ENCODE measurements at places on chromosomes 3 and 15. TPM values are rescaled to one million over a fixed set of nuclear protein-coding genes. Genes with fewer than 3 reads are reported as not detected.
A peak's percentile ranks its signal among the peaks of the same experiment; 100 is the strongest.

LINGO1 gene
- 22.4 TPM for polyA plus RNA-seq

FGF7 gene
- 10.3 TPM for polyA plus RNA-seq

RARRES1 gene
- 19.9 TPM for polyA plus RNA-seq

CD80 gene
- polyA plus RNA-seq, result 0.30 TPM

TWF2 gene
- 29.6 TPM for polyA plus RNA-seq

DNA sequence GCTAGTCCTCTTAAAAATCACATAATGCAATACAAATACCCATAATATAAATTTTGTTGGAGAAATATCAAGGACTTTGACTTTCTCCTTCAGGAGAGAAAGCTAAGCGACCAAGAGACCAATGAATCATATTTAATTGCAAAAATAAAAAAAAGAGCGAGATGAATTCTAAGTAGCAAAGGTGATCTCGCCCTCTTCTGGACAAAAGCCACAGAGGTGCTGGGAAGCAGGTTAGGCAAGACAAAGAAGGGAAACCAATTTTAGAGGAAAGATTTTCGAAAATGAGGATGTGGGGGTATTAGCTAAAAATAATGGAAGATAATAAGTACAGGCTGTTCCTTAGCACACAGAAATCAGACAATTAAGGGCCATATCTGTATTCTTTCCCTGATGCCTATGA, 111.4 kb upstream of the PLAAT1 start:
- no peak for DNase-seq

DNA sequence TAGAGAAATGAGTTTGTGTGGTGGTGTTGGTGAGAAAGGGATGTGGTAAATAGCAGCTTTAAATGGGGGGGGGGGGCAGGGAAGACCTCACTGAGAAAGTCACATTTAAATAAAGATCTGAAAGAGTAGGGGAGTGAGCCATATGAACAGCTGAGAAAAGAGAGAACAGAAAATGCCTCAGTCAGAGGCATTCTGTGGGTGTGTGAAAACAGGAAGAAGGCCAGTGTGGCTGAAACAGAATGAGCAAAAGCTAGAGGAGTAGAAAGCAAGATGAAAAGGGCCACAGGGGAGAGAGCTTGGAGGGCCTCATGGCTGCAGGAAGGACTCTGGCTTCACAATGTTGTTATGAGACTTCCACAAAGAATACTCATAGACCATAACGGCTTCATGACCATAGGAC, 783.3 kb downstream of the ZPLD1 start:
- no peak for DNase-seq

- DNase-seq, result no peak
Measured at GRCh38 chr3:132318451-132318850, 1.2 kb downstream of the ACP3 start.

- DNase-seq, result no peak
Measured at GRCh38 chr3:195921334-195921791, 13.0 kb upstream of the TNK2 start.

DNA sequence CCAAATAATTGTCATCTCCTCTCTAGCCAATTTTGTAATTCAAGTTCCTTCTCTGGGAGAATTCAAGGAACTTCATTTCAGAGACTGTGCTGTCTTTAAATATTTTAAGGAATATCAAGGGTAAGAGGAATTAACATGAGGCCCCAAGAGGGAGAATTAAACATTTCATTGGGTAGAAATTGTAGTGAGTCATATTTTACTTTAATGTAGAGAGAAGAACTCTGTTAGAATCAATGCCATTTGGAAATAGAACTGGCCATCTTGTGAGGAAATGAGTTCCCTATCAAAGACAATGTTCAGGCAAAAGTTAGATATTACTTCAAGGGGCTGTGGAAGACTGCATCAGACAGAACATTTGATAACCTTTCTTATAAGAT, 43.5 kb upstream of the TP63 start:
- DNase-seq, result no peak

DNA sequence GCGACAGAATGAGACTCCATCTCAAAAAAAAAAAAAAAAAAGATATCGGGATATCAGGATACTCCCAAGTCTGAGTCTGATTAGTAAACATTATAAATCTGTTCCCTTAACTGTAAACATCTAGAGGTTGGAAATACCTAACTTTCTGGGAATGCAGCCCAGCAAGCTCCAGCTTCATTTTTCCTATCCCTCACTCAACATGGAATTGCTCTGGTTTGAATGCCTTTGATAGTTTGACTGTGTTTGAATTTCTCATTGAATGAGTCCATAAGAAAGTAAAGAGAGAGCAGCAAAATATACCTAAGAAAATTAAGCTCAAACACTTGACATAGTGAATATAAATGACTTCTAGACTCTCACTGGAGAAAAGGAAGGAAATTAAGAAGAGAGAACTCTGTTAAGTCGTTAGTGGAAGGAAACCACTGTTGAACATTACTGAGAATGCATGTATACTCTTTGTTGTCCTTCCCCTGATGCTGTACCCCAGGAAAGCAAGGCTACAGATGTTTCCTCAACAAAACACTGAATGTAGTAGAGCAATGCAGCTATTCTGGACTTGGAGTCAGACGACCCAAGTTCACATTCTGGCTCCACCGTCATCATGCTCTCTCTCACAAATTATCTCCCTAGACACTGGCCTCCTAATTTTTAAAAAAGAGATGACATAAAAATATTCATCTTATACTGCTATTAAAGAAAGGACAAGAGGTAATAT, 62.4 kb downstream of the CD200 start:
- DNase-seq, result no peak

DNA sequence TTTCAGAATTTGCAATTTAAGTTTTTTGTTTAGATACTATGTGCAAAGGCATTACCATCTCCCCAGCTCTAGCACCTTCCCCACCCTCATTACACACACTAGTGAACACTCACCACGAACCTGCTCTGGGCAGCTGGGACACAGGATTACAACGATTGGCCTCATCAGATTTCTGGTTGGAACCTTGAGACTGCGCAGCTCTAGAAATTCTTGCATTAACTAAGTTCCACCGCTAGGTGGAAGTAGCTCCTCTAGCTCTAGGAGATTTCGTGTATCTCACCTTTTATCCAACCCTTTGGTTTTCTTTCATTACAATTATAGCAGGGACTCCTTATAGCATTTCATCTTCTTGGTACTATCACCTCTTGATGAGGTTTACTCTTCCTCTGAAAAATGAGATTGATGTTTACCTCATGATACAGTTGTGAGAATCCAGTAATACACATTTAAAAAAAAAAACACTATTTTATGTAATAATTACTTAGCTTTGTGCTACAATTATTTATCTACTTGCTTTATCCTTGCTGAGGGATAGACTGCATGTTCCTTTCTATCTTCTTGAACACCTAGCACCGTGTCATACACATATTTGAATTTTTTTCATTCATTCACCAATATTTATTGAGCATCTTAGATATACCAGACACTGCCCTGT, 28.7 kb upstream of the PLOD2 start:
- peak; percentile 57 for DNase-seq

DNA sequence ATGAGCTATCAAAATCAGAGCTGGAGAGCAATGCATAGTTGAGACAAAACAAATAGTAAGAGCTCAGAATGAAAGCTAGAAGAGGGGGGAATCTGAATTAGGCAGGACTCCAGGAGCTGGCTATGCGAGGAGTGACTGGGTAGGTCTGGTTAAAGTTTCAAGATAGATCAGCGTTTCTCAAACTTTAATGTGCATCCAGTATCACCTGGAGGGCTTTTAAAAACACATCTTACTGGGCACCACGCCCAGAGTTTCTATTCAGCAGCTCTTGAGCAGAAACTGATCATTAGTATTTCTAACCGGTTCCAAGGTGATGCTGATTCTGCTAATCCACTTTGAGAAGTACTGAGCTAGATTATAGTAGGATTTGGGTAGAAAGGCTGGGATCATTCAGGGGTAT, 96.2 kb upstream of the ACP3 start:
- no peak for DNase-seq

GRCh38 chr15:68608844-68609232, 30.0 kb downstream of the CORO2B start:
- DNase-seq, result no peak

GRCh38 chr3:138842483-138843188, 7.9 kb upstream of the PIK3CB start:
- no peak for DNase-seq

DNA sequence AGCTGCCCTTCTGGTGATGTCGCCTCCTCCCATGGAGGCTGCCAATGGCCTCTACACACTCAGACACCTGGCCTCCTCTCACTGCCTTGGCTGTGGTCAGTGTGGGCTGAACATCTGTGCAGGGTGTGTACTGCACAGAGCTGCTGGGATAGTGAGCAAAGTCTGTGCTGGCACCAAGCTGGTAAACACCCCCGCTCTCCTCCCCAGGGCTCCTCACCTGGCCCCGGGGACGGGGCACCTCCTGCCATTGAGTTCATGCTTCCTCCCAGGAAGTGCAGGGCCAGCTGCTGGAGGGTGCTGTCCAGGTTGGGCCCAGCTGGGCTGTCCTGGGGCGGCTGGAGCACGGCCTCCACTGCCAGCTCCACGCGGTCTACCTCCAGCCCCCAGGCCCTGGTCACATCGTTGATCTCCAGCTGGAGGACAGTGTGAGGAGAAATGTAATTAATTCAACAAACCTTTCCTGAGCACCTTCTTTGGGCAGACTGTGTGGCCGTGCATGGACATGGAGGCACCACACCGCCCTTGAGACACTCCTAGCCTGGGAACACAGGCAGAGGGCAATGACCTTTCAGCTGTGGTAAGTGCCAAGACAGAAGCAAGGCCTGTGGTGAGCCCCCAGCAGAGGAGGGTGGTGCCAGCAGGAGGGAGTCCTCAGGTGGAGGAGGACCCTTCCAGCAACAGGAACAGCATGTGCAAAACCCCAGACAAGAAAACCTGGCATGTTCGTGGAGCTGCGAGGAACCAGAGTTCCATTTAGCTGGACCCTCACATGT, 6.8 kb downstream of the STOML1 start:
- DNase-seq, result no peak

DNA sequence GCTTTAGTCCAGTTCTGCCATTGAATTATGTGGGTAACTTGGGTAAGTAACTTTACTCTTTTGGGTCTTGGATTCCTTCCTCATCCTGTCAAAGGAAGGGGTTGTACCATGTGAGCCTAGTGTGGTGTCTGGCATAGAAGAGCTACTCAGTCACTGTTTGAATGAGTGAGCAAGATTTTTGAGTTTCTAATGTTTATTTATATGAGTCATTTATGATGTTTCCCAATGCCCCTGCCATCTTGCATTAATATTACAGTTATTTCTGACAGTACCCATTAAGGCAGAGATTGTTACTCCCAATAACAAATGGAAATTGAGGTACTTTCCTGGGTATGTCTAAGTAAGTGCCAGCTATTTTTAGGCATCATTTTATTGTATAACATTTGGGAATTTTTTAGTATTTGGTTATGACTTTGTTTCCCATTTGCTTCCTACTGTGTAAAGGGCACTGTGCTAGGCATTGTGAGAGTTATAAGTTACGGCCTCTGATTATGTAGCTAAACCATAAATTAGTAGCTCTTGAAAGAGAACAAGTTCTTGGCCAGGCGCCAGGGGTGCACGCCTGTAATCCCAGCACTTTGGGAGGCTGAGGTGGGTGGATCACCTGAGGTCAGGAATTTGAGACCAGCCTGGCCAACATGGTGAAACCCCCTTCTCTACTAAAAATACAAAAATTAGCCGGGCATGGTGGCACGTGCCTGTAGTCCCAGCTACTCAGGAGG, 23.5 kb downstream of the NR1D2 start:
- DNase-seq, result no peak

GRCh38 chr15:27418726-27419125, 447.7 kb downstream of the GABRG3 start:
- DNase-seq, result no peak

GRCh38 chr15:99925661-99926461, 192.6 kb upstream of the LYSMD4 start:
- DNase-seq, result peak; percentile 27

GRCh38 chr3:150965436-150965835, 7.1 kb downstream of the CLRN1 start:
- DNase-seq, result no peak

GRCh38 chr3:52851348-52851747, 16.5 kb upstream of the MUSTN1 start:
- DNase-seq, result no peak

DNA sequence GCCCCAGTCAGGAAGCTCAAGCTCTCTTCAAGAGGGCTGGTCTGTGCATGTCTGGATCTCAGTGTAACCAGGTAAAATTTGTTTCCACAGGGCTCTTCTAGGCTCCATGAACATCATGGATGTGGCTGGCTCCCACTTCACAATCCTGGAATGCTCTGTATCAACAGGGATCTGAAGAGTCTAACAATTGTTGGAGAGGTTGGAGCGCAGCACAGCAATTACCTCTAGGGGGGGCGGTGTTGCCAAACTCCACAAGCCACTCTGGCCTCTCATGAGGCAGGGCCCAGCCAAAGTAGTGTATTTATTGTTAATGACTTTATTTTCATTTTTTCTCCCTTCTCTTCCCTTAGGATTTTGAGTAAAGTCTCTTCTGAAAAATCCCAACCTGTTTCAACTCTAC, 6.1 kb upstream of the EIF2B5 start:
- DNase-seq, result no peak

- DNase-seq, result no peak
Measured at GRCh38 chr15:62845241-62846126, 197.1 kb upstream of the TPM1 start.

GRCh38 chr3:180352261-180352660, 249.7 kb upstream of the TTC14 start:
- no peak for DNase-seq

- DNase-seq, result peak; percentile 83
Measured at GRCh38 chr3:152595975-152596821, 238.7 kb upstream of the P2RY1 start.
